Activated CD8-positive, alpha-beta memory T cell treated with anti-CD3 and anti-CD28 coated beads for 48 hours (primary cell): ENCODE measurements at places on chromosomes 12 and 14.

DNA sequence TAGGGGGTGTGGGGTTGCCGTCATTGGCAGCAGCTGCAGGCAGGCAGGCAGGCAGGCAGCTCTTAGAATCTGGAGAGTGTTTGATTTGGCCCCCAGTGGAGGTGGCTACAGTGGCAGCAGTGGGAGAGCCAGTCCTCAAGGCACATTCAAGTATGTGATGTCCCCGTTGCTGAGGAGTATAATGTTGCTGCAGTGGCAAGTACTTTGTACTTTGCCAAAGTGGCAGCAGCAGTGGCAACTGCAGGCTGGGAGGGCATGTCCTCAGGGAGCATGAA lies 147.1 kb downstream of the PAPOLA start:
- no peak for DNase-seq

DNA sequence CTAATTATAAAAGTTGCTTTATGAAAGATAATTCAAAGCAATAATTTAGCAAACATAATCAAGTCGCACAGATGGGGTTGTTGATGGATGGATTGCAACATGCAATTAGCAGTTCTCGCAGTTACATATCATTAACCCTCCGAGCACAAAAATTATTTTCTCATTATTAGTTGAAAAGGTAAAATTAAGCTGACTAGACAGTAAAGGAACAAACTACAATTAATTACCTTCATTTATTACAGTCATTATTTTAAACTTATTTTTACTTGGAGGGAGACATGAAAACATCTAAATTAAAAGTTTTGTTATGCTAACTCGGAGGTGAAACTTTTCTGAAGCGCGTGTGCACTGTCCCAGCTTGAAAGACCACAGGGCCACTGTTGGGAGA lies 146.9 kb downstream of the PHETA1 start:
- no peak for DNase-seq

DNA sequence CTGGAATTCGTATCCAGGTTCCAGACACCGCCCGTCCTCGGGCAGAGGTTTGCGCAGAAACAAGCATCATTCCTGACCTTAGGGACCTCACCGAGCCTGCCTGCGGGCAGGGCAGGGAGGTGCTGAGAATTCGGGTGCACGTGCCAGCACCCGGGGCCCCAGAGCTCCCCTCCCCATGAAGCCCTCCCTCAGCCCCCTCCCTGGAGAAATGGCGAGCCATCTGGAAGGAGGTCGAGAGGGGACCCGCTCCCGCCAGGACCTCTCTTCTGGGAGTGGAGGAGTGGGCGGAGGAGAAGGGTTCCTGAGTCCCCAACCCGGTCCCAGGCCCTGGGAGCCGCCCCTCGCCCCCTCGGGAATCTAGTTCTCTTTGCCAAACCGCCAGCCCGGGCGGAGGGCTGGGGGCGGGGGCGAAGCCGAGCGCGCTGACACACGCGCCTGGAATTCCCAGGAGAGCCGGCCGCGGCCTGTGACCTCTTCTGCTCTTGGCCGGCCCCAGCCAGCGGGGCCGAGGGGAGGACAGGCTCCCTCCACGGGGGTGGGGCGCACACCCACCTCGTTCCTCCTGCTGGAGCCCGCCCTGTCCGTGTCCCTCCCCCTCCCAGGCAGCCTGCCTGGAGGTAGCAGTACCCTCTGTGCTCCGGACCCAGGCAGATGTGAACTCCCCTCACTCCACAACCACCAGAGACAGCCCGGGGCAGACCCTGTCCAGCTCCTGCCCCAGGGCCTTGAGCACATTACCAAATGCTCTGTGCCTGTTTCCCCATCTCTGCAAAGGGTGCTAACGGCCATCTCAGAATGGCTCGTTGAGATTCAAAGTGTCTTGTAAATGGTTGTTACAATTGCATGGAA lies 23.0 kb upstream of the GPR132 start:
- DNase-seq, result no peak

DNA sequence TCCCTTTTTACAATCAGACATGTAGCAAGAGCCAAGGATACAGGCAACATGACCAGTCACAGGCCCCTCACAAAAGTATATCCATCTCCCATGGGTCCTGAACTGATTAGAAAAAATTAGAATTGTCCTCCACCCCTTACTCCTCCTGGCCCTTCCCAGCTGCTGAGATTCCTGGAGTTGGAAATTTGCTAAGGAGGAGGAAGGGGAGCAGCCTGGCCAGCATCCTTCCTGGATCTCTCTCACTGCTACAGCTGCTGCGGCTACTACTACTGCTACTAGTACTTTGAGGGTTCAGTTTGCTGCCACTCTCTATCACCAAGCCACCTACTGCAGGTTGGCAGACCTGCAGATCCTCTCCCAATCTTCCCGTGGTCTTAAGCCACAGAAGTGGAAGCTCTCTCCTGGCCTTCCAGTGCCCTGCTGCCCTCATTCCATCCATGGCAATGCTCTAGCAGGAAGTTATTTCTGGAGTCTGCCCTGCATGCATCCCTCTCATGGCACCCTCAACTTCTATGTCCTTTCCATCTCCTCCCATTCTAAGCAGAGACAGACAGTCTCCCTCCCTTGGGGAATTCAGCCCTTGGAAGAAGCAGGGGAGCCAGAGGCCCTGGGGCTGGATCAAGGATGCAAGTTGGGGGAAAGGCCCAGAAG lies 1.0 kb downstream of the ITGA7 start:
- DNase-seq, result no peak

GRCh38 chr12:26857465-26858176 lies 24.6 kb upstream of the ITPR2 start:
- no peak for DNase-seq

DNA sequence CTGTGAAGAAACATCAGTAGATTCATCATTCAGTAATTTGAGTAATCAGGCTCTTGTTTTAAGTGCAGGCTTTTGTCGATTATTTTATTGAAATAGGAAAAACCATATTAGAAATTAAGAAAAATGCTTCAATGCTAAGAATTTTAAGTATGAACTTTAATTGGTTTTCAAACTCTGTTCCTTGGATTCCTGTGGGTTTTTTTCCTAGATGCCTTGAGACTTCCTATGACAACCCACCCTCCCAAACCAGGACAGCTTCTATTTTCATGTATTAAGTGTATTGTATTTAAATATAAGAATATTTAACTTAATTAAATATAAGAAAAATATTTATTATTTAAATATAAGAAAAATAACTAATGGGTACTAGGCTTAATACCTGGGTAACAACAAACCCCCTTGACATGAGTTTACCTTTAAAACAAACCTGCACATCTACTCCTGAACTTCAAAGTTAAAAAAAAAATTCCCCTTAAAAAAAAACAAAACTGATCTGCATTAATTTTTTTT lies 3.0 kb downstream of the ARHGAP5 start:
- DNase-seq, result no peak

DNA sequence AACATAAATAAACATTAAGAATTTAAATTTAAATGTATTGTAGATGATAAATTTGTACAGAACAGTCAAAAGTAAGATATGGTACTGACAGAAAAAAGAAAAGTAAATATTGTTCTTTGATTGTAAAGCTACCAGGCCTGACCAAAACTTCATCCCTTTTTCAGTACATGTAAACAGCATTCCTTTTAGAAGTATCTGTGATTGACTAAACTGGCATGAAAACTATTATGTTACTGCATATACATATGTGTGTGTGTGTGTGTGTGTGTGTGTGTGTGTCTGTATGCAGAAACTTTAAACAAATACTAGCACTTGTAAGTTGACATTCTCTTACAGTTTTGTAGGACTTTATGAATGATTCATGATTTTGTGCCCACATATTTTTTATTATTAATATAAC lies 270.9 kb downstream of the C12orf50 start:
- no peak for DNase-seq

- no peak for DNase-seq
Observed at GRCh38 chr12:74317078-74317601, 220.5 kb upstream of the ATXN7L3B start.

GRCh38 chr14:68139431-68140075 lies 320.0 kb downstream of the RAD51B start:
- no peak for DNase-seq

- no peak for DNase-seq
Observed at GRCh38 chr12:17949558-17950141, 140.3 kb downstream of the RERGL start.

- DNase-seq, result no peak
Observed at GRCh38 chr12:104295954-104296353, 7.6 kb upstream of the EID3 start.

- DNase-seq, result no peak
Observed at GRCh38 chr14:22848351-22849164, 12.2 kb downstream of the MMP14 start.

DNA sequence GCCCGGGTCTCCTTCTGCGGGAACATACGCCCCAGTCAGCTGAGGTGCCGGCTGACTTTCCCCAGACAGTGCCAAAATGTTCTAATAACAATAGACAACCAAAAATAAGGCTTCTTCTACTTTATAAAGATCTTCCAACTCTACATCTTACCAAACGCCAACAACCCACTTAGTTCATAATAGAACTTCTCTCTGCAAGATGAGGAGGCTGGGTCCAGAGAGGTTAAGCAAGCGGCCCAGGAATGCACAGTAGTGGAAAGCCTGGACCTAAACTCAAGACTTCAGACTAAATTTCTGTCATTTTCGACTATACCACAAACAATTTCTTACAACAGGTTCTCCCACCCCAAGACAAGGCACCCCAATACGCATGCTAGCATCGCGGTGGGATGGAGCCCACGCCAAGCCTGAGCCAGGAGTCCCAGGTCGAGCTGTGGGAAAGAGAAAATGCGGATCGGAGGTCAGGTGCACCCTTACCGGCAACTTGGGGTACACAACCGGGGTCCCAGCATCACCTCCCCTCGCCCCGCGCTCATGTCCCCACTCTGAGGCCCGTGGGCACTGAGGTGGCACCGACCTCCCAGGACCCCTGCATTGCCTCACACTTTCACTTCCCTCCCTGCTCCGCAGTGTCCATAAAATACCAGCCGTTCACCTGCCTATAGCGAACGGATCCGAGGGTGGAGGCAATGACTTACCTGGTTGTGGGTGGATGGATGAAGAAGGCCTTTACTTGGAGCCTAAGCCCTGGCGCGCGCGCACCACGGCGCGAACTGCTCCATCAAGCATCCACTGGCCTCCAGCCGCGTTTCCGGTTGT lies 42.1 kb upstream of the TBX5 start:
- no peak for DNase-seq

- no peak for DNase-seq
Observed at GRCh38 chr12:24328261-24328660, 378.8 kb upstream of the SOX5 start.

DNA sequence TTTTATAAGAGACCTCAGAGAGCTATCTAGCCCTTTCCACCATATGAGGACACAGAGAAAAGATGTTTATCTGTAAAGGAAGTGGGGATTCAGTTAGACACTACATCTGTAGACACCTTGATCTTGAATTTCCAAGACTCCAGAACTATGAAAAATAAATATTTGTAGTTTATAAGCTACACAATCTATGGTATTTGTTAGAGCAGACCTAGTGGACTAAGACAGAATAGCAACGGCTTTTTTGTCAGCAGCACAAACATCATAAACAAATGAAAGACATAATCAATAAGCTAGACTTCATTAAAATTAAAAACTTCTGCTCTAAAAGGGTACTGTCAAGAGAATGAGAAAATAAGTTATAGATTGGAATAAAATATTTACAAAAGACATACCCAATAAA lies 810.1 kb downstream of the FSCB start:
- no peak for DNase-seq

DNA sequence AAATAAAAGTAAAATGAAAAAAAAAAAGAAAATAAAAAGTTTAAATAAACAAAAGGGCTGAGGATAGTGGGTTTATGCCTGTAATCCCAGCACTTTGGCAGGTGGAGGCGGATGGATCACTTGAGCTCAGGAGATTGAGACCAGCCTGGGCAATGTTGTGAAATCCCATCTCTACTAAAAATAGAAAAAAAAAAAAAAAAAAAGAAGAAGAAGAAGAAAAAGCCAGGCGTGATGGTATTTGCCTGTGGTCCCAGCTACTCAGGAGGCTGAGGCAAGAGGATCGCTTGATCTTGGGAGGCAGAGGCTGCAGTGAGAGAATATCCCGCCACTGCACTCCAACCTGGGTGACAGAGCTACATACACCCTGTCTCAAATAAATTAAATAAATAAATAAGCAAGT lies 3.9 kb downstream of the TAOK3 start:
- DNase-seq, result no peak

DNA sequence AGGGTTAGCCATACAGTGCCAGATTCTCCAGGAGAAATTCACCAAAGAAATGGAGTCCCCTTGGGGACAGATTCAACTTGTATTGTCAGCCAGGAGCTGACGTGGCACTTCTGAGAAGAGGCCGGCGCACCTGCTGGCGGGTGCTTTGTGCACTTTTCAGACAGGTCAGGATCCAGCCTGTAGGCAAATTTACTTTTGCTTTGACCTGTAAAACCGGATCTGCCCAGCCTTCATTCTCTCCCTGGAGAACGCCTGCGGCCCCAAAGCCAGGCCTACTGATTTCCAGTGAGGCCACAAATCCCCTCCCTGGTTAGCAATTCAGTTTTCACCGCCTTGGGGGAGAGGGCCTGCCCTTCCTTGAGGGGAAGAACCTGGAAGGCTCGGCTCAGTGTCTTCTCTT lies 17.4 kb downstream of the P2RX4 start:
- no peak for DNase-seq

- no peak for DNase-seq
Observed at GRCh38 chr14:40784860-40785259, 821.8 kb upstream of the LRFN5 start.

- DNase-seq, result no peak
Observed at GRCh38 chr12:74801625-74802024, 264.0 kb downstream of the ATXN7L3B start.

DNA sequence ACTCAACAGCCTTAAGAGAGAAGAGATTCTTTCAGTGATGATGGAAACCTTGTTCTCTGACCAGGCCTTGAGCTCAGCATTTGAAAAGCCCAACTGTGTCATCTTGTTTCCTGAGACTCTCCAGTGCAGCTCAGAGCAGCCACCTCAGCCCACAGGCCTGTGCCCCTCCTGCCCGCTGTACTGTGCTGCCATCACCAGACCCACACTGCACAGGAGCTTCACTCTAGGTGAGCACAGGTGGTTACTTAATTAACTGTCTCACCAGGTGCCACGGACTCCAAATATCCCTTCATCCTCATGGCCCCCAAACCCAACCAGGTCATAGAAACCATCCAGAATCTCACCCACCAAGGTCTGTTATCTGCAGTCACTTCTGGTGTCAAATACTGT lies 51.3 kb downstream of the JAG2 start:
- no peak for DNase-seq

- no peak for DNase-seq
Observed at GRCh38 chr12:94873734-94874517, 129.6 kb downstream of the NDUFA12 start.

GRCh38 chr14:60002819-60003492 lies 83.0 kb downstream of the LRRC9 start:
- DNase-seq, result no peak

- DNase-seq, result no peak
Observed at GRCh38 chr12:93050026-93050747, 121.1 kb upstream of the EEA1 start.

GRCh38 chr12:12718853-12719252 lies 1.7 kb downstream of the CDKN1B start:
- DNase-seq, result no peak

- no peak for DNase-seq
Observed at GRCh38 chr12:121957861-121958515, 39.6 kb downstream of the CFAP251 start.
